ENCODE measurements at places on chromosomes 12 and 14. TPM values are rescaled to one million over a fixed set of nuclear protein-coding genes. Genes with fewer than 3 reads are reported as not detected.

- no peak for DNase-seq
Observed at GRCh38 chr14:60807247-60807646, 72.7 kb downstream of the MNAT1 start.

DNA sequence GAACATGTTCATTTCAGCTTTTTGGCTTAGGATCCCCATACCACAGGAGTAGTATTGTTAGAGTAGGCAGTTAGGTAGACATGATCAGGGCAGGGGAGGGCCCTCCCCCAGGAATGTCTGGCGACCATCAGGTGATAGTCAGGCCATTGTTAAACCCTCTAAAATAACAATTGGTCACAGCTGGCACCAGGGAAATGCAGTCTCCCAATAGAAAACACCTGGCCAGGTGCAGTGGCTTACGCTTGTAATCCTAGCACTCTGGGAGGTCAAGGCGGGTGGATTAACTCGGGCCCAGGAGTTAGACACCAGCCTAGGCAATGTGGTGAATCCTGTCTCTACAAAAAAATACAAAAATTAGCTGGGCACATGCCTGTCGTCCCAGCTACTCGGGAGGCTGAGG is 187.1 kb downstream of the MON2 start:
- DNase-seq = no peak

DNA sequence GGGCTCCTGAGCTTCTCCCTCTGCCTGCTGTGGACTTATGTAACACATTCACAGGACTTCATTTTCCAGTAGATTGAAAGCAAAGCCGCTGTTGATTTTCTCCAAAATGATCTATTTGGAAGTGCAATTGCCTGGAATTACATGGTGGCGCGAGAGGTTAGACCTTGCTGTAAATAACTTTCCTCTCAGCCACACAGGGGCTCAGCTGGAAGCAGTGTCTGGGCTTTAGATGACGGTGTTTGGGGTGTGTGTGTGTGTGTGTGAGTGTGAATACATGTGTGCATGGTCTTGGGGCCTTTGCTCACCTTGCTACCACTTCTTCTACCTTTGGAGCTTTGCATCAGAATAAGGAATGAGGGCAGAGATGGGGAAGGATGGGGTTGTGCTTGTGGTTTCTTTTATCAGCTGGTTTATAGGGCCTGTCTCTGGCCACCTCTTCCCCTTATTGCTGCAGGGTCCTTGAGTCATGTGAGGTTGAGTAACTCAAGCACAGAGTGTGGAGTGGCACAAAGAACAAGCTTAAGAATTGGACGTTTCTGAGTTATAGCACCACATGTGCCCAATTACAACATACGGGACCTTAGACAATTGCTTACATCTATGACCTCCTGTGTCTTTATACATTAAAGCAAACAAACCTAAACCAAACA is 280.6 kb downstream of the NRXN3 start:
- no peak for DNase-seq

DNA sequence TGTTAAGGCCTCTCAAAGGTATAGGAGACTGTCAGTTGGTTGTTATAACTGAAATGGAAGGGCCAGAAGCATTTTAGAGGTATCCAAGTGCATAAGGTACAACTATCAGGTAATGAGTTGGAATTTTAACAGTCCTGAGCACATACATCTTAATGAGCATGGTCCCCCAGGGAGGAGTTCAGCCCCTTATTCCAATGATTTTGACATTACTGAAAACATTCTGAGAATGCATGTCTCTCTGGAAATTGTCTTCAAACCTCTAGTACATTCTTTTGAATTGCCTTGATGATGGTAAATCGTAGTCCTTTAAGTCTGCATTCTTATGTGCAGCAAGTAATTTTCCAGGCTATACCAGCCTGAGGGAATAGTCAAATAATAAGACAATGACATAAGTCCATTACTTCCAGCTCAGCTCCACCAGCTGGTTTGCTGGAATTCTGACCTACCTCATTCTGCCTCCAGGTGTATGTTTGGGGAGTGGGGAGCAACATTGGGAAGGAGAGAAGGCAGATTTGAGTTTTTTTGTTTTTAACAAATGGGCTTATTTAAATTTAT is 239.2 kb downstream of the MSRB3 start:
- DNase-seq = no peak

DNA sequence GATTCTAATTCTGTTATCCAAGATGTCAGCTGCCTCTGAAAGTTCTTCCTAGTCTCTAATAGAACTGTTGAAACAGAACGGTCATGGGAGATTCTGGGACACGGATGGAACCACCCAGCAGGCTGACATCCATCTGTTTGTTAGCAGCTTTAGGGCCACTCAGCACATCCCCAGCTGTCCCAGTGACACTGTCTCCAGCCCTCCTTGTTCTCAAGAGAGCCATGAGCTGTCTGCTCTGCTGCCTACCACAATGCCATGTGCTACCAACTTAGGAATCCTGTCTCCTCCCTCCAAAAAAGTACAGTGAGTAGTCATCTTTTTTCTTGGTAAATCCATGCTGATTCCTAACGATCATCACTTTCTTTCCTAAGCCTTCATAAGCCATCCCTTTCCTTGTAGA is 130.5 kb downstream of the ZFP36L1 start:
- no peak for DNase-seq

DNA sequence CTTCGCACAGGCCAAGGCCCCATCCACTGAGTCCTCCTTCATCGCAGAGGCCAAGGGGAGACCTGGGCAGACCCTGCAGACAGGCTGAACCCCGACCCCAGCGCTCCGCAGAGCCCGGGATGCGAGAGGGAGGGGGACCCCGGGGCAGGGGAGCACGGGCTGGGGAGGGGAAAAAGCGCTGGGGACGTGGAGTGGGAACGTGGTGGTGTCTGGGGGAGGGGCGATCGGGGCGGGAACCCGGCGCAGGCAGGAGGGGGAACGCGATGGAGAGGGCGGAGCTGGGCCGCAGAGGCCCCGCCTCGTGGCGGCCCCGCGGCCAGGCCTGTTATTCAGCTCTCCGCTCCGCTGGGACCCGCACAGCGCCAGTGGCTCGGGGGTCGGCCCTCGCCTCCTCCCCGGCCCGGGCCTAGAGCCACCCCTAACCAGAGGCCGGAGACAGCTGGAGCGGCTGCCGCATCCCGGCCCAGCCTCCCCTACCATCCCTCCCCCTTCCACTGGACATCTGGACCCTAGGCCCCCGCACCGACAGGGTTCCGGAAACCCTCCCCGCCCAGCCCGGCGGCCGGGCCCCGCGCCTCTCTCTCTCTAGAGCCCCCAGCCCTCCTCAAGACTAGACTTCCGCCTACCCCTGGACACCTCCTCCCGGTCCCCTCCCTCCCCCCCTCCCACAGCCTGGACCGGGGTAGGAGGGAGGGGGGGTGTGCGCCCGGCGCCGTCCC is at the start of gene ARHGEF25:
TSS of gene ARHGEF25 (plus strand) at position 328 of the 719 bp plus-strand sequence. CDS start 460 bp downstream, outside the sequence.
- DNase-seq = peak; percentile 86

The LGMN gene
- 100 TPM for total RNA-seq

The YAF2 gene
- total RNA-seq = 43.3 TPM
